ENCODE measurements at places on chromosomes 3 and 15.
A peak's percentile ranks its signal among the peaks of the same experiment; 100 is the strongest.

- DNase-seq = no peak
These were observed 70.8 kb downstream of the PPP2R3A start for GRCh38 chr3:136036306-136036705.

GRCh38 chr3:36907911-36908646 lies 36.8 kb downstream of the TRANK1 start:
- DNase-seq = peak; percentile 43

- no peak for DNase-seq
These were observed 16.4 kb downstream of the C3orf18 start for GRCh38 chr3:50551054-50551659.

DNA sequence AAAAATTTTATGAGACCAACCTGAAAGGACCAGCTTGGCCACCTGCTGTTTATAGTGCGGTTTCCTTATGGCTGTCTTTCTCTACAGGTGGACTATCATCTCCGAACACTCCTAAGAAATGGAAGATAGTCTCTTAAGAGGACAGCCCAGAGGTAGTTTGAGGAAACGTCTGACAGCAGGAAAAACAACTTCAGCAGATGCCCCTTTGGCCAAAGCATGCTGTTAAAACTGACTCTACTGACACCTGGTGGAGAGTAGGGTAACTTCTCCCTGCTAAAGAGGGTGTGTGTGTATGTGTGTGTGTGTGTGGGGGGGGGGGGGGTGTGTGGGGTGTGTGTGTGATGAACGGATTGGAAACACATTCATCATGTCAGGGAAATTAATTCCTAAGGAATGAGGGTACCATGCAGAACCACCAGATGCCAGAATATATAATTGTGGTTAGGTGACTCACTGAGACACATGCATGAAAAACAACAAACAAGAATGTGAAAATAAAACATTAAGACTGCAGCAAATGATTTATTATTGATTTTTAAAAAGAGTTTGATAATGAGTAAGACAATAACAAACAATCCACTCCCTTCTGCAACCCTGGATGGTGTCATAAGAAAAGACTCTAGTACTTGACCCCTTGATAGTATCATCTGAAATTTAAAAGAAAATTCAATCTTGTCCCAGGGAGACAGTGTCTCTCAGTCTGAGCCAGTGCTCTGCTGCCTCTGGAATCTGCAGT lies 256.5 kb downstream of the THRB start:
- DNase-seq = peak; percentile 84

GRCh38 chr3:46824211-46824970 lies 38.9 kb downstream of the MYL3 start:
- no peak for DNase-seq

All from endodermal cell (in vitro differentiated cells).